Stimulated activated CD8-positive, alpha-beta memory T cell treated with anti-CD3 and anti-CD28 coated beads, Interleukin-12 subunit alpha, Interleukin-12 subunit beta, amount 100 ng/mL, for 1 hour (primary cell): ENCODE measurements at places on chromosomes 7 and 10.

DNA sequence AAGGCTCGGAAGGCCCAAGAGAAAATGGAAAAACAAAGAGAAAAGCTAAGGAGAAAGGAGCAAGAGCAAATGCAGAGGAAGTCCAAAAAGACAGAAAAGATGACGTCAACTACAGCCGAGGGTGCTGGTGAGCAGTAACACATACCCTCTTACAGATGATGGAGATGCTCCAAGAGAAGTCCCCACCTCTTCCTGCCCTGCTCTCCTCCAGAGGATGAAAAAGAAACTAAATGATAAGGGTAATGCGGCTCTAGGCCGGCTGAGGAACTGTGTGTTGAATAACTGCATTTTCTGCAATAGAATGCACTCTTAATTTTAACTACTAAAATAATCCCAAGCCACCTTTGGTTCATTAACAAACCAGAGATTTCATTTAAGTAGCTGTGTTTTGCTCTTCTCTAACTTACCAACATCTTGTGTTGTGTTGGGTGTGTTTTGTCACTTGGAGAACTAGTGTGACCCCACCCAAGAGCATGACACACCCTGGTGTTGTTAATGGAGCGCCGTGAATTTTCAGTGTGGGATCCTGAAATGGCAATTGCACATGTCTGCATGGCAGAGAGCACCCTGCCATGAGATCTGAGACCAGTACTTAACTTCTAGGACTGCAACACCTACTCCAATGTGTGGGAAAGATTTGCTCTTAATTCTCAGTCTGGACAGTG is 34.0 kb downstream of the PON1 start:
- no peak for DNase-seq

- DNase-seq = no peak
Observed at GRCh38 chr7:155380976-155381851, 76.7 kb upstream of the EN2 start.

DNA sequence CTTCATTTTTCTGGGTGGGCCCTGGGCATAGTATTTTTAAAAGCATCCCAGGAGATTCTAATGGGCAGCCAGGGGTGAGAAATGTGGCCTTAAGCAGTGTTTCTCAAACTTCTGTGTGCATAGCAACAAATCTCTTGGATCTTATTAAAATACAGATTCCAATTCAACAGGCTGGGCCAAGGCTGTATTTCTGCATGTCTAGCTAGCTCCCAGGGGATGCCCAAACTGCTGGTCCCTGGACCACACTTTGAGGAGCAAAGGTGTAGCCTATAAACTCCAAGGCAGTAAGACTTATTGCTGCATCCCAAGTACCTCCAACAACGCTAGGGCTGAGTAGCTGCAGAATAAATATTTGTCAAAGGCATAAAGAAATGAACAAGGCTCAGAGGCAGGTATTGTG is 292.9 kb upstream of the ZMIZ1 start:
- no peak for DNase-seq

GRCh38 chr10:71804077-71804476 is 30.8 kb upstream of the VSIR start:
- no peak for DNase-seq

DNA sequence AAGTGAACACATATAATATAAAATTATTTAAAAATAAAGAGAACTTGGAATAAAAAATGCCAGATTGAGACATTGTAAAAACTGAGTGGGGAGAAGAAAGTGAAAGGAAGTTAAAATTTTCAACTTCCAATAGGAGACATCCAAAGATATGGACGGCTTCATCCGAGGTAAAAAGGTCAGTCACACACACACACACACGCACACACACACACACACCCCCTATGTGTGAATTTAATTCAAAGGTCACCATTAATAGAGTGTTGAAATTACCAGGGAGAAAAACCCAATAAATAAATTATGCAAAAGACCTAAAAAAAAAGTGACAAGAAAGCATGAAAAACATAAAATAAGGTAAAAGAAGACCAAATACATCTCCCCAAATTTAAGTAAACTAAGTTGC is 131.0 kb upstream of the DNAJB12 start:
- no peak for DNase-seq

DNA sequence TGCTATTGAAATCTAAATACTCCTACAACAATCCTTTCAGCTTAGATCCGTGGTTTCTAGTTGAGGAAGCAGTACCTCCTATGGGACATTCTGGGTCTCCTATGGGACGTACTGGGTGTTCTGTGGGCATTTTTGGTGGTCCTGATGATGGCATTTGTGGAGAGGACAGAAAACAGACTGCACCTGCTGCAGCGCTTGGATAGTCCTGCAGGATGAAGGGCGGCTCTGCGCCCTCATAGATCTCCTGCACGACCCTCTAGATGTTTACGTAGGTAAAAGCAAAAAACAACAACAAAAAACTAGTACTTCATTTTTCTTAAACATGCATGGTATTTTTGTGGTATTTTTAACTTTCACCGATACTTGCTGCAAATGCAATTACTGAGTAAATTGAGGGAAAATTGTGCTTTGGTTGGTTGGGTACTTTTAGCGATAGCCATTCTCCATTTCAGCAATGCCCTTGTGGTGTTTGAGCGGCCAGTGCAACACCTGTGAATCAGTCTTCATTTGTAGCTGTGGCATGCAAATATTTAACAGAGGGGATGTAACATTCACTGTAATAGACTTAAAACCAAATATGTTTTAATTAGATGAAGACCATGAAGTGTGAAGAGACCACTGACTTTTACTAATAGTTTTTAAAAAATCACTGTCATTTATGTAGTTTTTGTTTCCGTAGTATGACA is 461.2 kb downstream of the SDK1 start:
- no peak for DNase-seq

- DNase-seq = no peak
Observed at GRCh38 chr10:45817912-45818311, 29.4 kb downstream of the AGAP4 start.

GRCh38 chr10:48531486-48531885 is 73.4 kb downstream of the ARHGAP22 start:
- no peak for DNase-seq

DNA sequence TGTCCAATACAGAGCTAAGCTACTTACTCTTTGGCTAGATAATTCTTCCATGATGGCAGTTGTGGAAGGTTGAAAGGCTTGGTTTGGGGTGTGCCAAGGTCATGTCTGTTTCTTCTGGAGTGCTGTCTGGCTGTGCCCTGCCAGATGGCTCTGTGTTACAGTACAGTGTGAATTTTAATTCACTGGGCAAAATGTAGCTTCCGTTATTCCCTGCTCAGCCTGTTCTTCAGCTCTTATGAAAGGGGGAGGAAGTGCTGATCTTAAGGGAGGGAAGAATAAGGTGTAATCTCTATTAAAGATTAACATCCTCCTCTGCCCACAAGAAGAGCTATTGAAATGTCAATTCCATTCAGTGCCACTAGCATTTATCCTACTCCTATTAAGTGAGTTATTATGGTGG is 52.2 kb downstream of the SND1 start:
- no peak for DNase-seq

- DNase-seq = peak; percentile 4
Observed at GRCh38 chr7:134710854-134711624, 64.4 kb downstream of the BPGM start.

DNA sequence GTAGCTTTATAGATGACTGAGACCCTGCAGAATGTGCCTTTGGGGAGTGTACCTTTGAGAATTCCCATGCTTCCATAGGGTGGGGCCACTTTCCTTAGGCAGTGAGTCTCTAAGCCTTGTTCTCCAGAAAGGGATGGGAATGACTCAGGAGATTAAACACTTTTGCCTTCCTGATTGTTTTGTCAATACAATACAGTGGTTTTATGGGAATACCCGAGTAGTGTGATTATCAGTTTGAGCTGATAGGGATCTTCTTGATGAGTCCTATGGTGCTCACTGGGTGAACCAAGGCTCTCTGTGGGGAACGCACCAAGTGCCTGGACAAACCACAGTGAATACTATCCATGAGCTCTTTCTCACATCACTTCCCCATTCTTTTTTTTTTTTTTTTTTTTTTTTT is 6.3 kb downstream of the MYOF start:
- no peak for DNase-seq

DNA sequence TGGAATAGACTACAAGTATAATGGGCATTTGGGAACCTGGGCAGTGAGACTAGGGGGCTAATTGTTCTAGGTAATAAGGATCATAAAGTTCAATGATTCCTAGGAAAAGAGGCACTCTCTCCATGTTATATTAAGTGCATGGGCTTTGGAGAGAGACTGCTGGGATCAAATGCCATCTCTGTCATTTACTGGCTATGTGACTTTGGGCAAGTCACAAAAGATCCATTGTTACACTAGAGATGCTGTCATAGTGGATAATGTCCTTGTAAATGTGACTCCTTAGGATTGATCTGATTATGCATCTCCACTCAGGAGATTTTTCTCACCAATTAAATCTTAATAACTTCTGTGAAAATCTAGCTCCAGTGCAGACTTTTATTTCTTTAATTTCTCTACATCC is 156.3 kb upstream of the CACNA2D1 start:
- no peak for DNase-seq

DNA sequence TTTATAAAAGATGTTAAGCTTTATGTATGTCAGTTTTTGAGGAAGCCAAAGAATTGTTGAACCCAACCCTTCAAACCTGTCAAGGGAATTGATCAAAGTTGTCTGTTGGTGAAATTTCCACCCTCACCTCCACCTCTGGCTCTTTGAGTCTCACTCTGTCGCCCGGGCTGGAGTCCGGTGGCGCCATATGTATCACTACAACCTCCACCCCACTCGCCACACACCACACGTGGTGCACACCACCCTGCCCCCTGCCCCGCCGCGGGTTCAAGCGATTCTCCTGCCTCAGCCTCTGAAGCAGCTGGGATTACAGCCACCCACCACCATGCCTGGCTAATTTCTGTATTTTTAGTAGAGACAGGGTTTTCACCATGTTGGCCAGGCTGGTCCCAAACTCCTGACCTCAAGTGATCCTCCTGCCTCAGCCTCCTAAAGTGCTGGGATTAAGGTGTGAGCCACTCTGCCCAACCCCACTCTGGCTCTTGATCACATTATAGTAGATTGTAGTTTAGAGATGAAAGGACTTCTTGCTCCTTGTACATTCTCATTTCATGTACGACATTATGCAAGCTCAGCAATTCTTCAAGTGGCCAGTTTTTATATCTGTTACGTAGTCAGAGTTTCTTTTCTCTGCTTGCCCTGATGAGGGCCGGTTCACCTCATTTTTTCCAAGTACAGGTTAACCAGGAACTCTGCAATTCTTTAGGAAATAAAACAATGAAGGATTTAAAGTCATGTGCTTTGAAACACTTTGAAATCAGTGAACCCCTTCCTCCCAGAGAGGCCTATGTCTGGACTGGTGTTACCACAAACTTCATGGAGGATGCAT is 7.0 kb downstream of the BAMBI start:
- no peak for DNase-seq

DNA sequence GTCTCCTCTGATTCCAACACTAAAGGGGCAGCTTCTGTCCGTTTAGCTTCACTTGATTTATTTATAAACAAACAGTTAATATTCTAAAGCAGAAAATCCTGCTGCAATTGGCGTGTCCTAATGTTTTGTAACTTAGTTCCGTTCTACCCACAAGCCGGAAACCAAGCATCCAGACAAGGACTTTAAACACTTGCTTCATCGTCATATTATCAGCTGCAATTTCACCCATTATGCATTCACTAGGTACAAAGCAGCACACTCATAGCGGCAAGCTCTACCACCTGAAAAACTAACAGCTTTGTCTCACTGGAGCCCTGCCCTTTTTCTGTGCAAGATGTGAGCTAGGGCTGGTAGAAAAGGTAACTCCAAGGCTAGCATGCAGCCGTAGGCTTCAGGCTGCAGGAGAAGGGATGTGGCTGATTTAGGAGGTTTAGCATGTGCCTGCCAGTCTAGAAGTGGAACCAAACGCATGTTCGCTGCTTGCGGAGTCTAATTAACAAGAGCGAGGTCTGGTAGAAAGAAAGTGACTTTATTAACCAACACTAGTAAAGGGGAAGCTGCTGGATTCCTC is 43.7 kb upstream of the BPGM start:
- DNase-seq = no peak

DNA sequence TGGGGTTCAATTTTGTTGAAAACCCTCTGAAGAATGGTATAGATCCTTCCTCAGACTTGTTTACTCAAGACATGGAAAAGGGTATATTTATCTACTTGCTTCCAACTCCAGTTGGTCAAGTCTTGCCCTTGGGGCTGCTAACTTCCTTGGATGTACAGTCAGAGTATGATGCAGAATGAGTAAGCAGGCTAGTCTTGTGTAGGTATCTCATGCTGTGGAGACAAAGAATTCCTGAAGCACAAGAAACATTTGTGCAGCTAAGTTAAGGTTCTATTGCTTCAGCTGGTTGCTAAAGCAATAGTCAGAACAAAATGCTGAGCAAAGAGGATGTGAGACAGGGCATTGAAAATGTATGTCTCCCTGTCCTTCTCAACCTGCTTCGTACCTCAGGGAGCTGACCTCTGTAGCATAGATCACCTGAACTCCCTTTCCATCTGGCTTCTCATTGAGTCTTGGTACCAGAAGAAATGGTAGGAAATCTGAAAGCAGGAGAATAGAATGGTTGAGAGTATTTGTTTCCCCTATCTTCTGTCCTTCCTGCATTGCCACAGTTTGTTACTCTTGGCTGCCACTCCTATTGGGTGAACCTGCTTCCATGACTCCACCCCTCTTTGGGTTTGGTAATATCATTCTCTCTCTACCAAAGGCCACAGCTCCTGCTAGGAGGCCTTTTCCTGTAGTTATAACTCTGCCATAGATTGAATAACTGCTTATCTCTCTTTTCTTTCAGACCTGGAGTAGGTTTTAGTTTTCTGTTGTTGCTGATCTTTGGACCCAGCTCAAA is 346.0 kb downstream of the PHF14 start:
- no peak for DNase-seq

DNA sequence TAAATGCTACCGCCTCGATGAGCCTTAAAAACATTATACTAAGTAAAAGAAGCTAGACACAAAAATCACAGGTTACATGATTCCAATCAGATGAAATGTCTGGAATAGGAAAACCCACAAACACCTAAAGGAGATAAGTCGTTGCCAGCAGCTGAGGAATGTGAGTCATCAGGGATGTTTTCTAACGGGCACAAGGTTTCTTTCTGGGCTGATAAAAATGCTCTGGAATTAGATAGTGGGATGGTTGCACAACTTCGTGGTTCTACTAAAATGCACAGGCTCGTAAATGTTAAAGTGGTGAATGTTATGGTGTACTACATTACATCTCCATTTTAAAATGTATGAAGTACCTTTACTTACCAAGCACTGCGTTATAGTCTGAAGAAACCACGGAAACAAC is 9.7 kb downstream of the ABLIM1 start:
- no peak for DNase-seq

DNA sequence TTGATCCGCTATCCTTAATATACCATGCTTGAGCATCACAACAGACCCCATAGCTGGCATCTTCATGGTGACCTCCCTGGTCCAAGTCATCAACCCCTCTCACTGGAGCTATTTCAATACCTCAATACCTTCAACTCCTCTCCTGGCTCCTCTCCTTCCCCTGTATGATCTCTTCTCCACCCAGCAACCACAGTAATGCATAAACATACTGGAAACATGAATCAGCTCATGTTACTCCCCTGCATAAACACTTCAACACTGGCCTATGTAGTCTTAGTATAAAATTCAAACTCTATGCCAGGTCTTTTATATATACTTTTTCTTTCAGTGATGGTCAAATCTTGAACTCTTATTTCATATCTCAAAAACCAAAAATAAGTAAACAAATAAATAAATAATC is 31.8 kb upstream of the TMEM273 start:
- no peak for DNase-seq
